H9 (cell line): ENCODE measurements at places on chromosomes 16 and 17. TPM values are rescaled to one million over a fixed set of nuclear protein-coding genes. Genes with fewer than 3 reads are reported as not detected.

GRCh38 chr17:33873201-33873617, 381.9 kb upstream of the CCL2 start:
- no peak overlapping the region for H3K4me3 ChIP-seq
- no peak for DNase-seq
- no peaks in the 10 kb centered on the region for H3K27me3 ChIP-seq
- no peaks in the 10 kb centered on the region for H3K4me1 ChIP-seq
- H3K36me3 ChIP-seq = peaks cover 6% of the 10 kb centered on the region

DNA sequence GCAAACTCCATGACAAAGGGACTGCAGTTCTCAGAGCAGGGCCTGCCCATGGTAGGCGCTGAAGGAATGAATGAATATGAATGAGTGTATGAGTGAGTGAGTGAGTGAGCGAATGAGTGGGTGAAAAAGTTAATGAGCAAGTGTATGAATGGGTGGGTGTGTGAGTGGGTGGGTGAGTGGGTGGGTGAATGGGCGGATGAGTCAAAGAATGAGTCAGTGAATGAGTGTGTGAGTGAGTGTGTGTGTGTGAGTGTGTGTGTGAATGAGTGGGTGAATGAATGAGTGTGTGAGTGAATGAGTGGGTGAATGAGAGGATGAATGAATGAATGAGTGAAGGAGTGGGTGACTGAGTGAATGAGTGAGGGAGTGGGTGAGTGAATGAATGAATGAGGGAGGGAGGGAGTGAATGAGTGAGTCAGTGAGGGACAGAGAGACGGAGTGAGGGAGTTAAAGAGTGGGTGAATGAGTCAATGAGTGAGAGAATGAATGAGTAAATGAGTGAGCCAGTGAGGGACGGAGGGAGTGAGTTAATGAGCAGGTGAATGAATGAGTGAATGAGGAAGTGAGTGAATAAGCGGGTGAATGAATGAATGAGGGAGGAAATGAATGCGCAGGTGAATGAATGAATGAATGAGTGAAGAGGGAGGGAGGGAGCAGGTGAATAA, 11.1 kb upstream of the CHMP6 start:
- H3K36me3 ChIP-seq = no peaks in the 10 kb centered on the region
- no peak for DNase-seq
- no peaks in the 10 kb centered on the region; the same call in 1 of the 2 replicates for H3K4me1 ChIP-seq
- H3K27ac ChIP-seq = no peak overlapping the region
- peak overlapping the region; percentile 76 for H3K4me3 ChIP-seq

GRCh38 chr16:12576878-12577277, 226.8 kb downstream of the CPPED1 start:
- no peak for DNase-seq
- no peak overlapping the region for H3K27ac ChIP-seq
- no peaks in the 10 kb centered on the region for H3K36me3 ChIP-seq
- H3K4me1 ChIP-seq = no peaks in the 10 kb centered on the region
- no peaks in the 10 kb centered on the region for H3K27me3 ChIP-seq

DNA sequence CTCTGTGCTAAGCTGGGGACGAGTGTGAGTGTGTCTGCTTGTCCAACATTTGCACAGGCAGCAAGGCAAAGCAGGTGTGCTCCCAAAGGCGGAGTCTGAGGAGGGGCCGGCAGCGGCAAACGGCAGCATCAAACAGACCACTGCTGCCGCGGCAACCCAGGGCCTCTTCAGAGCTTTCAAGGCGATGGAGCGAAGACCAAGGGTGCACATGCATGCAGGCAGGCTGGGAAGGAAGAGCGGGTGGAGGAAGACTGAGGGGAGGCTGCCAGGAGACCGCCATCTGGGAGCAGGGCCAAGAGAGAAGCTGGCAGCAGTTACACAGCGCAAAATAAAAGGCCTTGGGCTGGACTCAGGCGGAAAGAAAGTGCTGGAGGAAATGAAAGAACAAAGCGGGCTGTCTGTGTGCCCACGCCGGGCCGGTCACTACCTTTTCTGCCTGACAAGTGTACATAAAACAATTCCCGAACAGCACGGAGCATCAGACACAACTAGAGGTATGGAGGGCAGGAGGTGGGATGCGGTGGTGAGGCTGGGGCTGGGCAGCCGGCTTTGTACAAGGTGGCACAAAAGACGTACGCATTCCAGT, 8.5 kb downstream of the TIMM22 start:
- DNase-seq = no peak
- no peak overlapping the region for H3K4me3 ChIP-seq
- no peaks in the 10 kb centered on the region for H3K27me3 ChIP-seq
- no peak overlapping the region for H3K27ac ChIP-seq
- H3K36me3 ChIP-seq = peaks cover 30% of the 10 kb centered on the region

DNA sequence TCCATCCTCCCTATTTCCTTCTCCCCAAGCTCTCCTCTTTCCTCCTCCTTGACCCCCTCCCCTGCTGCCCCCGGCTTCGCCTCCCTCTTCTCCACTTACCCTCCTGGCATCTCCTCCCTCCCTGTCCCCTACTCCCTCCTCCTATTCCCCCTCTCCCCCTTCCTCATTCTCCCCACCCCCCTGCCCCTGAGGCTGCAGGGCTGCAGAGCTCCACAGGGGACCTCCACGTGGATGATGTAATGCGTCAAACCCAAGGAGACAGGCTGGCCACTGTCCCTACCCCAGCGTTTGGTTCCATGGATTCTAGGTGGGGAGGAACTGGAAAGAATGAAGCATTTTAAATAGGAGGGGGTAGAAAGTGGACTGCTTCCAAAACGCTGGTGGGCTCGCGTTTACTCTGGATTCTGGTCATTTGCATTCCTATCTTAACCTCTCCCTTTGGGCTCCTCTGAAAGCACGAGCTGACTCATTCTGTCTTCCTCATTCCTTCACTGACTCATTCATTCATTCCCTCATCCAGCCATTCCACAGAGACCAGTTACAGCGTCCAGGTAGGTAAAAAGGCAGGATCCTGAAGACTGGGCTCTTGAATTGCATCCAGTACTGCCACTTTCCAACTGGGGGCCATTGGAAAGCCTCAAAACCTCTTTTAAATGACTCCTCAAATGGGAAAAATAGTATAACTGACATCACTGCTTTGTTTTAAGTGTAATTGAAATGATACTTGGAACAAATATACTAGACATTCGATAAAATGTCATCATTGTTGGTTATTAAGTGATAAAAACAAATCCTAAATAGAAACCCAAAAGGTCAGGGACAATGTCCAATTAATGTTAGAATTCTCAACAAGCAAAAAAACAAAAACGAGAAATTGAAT, 943 bp upstream of the COTL1 start:
- H3K4me3 ChIP-seq = peak overlapping the region; percentile 47
- peak; percentile 92 for DNase-seq
- H3K27me3 ChIP-seq = peaks cover 3% of the 10 kb centered on the region; the same call in 1 of the 2 replicates
- no peaks in the 10 kb centered on the region for H3K4me1 ChIP-seq
- H3K36me3 ChIP-seq = peaks cover 7% of the 10 kb centered on the region; the same call in 1 of the 2 replicates

DNA sequence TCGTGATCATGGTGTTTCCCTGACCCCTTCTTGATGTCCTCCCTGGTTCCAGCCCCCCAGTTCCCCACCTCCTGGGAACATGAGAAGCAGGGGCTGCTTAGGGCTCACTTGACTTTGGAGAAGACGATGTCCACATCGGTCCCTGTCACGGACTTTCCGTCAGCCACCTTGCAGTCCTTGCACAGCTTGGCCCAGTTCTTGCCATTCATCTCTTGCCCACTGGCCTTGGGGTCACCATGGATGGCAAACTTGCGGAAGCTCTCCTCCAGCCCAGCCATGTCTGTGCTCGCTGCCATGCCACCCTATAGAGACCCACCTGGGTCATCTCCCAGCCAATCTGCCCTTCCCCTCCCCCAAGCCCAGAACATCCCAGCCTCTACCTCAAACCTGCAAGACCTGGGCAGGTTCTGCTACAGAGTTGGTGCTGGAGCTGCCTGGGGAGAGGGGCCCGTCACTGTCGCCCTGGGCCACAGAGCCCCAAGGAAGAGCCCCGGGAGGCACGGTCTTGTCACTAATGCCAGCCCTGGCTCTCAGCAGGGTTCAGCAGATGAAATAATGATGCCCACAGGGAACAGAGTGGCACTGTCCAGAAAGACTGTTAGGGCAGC, 2.4 kb downstream of the TPPP3 start:
- no peak for DNase-seq
- peaks cover 25% of the 10 kb centered on the region; the same call in 1 of the 2 replicates for H3K27me3 ChIP-seq
- H3K27ac ChIP-seq = no peak overlapping the region

DNA sequence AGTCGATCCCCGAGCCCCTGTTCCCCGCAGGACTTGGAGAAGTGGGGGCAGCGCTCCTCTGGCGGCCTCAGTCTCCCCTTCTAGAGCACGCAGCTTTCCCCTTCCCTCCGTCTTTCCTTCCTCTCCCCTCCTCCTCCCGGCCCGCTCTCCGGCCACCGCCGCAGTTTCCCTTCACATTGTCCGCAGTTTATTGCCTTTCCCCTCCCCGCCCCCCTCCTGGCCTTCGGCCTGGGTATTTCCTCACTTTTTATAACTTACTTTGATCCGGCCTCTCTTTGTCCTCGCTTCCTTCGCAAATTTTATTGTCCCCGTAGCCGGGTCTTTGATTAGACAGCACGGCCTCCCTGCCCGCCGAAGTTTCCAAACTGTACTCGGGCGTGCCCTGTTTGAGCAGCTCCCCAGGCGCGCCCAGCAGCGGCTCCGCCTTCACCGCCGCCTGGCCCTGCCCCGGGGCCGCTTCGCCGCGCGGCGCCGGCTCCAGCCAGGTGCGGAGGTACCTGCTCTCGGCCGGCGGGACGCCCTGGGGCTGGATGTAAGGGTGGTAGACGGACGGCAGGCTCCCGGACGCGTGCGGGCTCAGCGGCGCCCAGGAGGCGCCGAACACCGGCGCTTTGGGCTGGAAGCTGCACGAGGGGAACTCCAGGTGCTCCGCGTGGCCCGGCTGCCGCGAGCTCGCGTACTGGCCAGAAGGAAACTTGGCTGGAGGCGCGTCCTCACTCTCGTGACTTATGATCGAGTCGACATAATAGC, 488 bp downstream of the HOXB9 start:
- peaks cover 99% of the 10 kb centered on the region for H3K27me3 ChIP-seq
- H3K4me3 ChIP-seq = peak overlapping the region; percentile 77
- no peaks in the 10 kb centered on the region for H3K36me3 ChIP-seq
- H3K4me1 ChIP-seq = no peaks in the 10 kb centered on the region; the same call in 1 of the 2 replicates
- peak; percentile 75 for DNase-seq

- no peak for DNase-seq
- H3K27ac ChIP-seq = no peak overlapping the region
- no peak overlapping the region for H3K4me3 ChIP-seq
- H3K4me1 ChIP-seq = no peaks in the 10 kb centered on the region
- peaks cover 9% of the 10 kb centered on the region for H3K36me3 ChIP-seq
These were observed 35.8 kb downstream of the MRC2 start for GRCh38 chr17:62663304-62663703.

DNA sequence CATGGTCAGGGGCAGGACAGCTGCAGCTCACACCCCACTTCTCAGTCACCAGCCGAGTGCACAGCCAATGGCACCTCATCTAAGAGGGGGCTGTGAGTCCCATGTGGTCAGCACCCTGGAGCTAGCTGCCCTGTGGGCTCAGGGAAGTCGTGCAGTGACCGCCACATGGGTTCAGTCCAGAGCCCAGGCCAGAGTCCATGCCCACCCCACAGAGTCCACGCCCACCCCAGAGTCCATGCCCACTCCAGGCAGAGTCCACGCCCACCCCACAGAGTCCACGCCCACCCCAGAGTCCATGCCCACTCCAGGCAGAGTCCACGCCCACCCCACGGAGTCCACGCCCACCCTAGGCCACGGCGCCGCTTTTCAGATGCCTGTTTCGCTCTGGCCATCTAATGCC, 24.1 kb downstream of the SLC7A5 start:
- H3K36me3 ChIP-seq = peaks cover 34% of the 10 kb centered on the region
- no peak for DNase-seq
- H3K4me3 ChIP-seq = no peak overlapping the region

GRCh38 chr17:1095090-1095852, 84.5 kb downstream of the ABR start:
- no peaks in the 10 kb centered on the region for H3K27me3 ChIP-seq
- H3K36me3 ChIP-seq = peaks cover 12% of the 10 kb centered on the region
- no peak overlapping the region for H3K4me3 ChIP-seq
- no peak overlapping the region for H3K27ac ChIP-seq

- no peaks in the 10 kb centered on the region for H3K27me3 ChIP-seq
- no peaks in the 10 kb centered on the region for H3K4me1 ChIP-seq
- no peak for DNase-seq
- no peak overlapping the region for H3K27ac ChIP-seq
- no peak overlapping the region for H3K4me3 ChIP-seq
These were observed 29.0 kb downstream of the NUP93 start for GRCh38 chr16:56758930-56759329.

DNA sequence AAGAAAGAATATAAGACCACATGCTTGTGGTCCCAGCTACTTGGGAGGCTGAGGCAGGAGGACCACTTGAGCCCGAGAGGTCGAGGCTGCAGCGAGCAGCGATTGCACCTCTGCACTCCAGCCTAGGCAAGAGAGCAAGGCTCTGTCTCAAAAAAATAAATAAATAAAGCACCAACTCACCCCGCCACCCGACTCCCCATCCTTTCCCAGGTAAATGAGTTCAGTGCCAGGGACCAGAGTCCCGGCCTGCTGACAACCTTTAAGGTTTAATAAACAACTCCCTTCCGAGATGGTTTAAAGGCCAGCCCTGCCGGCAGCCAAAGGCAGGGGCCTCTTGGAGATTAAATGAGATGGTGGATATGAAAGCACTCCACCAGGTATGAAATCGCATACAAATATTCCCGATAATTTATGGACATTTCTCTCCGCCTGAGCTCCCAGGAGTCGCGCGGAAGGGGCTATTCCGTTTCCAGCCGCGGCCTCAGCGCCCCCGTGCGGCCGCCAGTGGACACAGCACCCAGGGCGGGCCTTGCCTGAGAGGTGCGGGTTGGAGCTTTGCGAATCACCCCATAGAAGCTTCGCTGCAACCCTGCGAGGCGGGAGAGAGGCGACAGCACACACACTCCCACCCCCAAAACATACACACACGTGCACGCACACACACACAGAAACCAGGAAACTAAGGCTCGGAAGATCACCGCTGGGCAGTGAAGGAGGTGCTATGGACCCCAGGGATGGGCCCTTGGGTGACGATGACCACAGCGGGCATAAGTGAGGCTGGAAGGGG, 4.0 kb upstream of the RPL38 start:
- H3K36me3 ChIP-seq = peaks cover 10% of the 10 kb centered on the region
- no peaks in the 10 kb centered on the region for H3K4me1 ChIP-seq
- H3K27me3 ChIP-seq = no peaks in the 10 kb centered on the region; the same call in 1 of the 2 replicates
- H3K27ac ChIP-seq = no peak overlapping the region
- peak; percentile 89 for DNase-seq

DNA sequence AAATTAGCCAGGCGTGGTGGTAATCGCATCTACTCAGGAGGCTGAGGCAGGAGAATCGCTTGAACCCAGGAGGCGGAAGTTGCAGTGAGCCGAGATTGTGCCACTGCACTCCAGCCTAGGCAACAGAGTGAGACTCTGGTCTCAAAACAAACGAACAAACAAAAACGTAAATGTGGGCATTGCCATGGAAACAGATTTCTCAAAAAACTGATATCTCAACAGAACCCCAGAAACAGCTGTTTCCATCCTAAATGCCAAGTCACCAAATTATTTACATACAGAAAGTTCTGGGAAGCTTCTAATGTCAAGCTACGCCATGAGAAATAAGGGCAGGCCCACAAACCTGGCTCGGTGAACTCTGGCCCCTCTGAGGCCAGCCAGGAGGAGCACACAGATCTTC, 16.0 kb upstream of the ZNF689 start:
- H3K4me1 ChIP-seq = no peaks in the 10 kb centered on the region
- H3K27ac ChIP-seq = no peak overlapping the region
- H3K27me3 ChIP-seq = no peaks in the 10 kb centered on the region
- H3K4me3 ChIP-seq = no peak overlapping the region
- no peak for DNase-seq

Gene CNGB1
- total RNA-seq = not detected in 2 replicates

Gene C16orf86
- 0.75 and 1.5 TPM in 2 replicates for total RNA-seq

Gene SLC35G6
- not detected in 2 replicates for total RNA-seq

Gene ZNF19
- total RNA-seq = 4.2 and 4.7 TPM in 2 replicates

Gene BTBD17
- total RNA-seq = 0.31 and 0.33 TPM in 2 replicates
